ENCODE measurements at places on chromosomes 6 and 20.

DNA sequence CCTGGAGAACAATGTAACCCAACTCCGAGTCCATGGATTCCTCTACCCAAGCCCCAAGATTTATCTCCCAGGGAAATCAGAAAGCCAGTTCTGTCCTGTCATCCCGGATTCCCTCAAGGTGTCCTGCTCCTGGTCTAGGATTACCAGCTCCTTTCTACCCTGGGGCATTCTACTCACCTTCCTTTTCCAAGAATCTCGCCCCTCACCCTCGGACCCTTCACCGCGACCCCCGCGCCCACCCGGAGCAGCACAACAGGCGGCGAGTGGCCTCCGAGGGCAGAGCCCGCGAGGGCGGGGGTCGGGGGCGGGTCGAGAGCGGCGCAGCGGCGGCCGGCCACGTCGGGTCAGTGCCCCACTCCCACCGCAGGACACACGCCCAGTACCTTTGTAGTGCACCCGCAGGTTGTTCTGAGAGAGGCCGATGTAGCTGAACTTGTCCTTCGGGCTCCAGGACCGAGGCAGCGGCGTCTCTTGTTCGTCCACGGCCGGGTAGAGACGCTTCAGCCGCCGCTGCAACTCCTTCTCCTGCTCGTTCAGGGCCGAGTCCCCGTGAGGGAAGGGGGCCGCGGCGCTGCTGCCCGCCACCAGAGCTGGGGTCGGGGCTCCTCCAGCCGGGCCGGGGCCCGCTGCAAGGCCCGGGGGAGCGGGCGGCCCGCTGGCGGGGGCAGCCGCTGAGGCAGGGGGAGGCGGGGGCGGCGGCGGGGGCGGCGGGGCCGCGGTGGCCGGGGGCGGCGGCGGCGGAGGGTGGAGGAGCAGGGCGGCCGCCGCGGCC lies 897 bp downstream of the RANBP9 start:
- DNase-seq: no peak

DNA sequence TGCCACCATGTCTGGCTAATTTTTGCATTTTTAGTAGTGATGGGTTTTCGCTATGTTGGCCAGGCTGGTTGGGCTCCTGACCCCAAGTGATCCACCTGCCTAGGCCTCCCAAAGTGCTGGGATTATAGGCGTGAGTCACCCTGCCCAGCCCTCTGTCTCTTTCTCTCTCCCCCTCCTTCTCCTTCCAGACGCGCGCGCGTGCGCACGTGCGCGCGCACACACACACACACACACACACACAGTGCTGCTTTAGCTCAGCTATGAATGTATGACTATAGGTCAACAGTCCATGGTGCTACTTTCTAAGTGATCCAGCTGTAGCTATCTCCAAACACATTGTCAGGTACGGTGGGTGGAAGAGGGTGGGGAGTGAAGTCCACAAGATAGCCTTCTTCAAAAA lies 449.5 kb downstream of the PHF3 start:
- DNase-seq: no peak

DNA sequence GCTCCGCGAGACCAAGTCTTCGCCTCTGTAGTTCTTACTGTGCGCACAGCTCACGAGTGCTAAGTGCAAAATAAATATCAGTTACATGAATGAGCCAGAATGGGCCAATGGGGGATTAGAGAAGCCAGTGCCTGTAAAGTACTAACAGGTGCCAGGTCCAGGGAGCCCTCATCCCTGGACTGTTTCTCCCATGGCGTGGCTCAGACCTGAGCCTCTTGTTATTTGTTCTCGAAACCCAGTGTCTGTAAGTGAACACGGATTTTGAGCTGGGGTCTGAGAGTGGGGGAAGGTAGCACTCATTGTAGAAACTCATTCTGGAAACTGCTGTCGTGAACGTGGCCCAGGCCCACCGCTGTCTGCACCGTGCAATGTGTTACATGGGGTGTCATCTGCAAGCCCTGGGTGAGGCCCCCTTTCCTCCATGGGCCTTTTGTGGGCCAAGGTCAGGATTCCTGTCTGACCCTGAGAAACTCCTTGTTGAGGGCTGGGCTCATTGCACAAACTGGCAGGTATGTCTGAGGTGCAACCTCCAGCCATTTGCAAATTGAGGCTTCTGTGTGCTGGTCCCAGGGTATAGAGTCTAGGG lies 154.7 kb downstream of the SYCP2 start:
- DNase-seq: no peak

DNA sequence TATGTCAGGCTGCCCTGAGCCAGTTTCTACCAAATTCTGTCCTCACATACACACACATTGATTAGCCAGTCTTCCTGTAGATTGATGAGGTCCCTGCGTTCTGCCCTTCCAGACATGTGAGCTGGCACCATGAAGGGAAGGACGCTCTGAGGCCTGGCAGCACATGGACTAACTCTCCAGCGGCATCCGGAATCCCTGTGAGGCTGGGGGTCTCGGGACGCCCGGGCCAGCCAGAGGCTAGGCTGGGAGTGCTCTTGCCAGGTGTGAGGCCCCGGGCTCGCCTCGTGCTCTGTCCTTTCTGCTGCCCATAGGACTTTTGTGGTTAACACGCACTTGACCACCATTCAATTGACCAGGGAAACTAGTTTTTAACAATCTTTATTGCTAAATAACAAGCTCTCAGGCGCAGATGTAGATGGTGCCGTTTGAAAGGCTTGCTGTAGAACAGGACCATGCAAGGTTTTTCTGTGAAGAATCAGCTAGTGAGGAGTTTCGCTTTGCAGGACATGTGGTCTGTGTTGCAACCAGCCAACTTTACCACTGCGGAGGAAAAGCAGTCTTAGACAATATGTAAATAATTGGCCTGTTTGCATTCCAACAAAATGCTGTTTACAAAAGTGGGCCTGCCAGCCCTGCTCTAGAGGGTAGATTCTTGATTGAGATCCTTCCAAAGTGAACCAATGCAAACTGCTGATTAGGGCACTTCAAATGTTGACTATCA lies 29.3 kb downstream of the FOXF2 start:
- no peak for DNase-seq

- DNase-seq: no peak
These were observed 41.3 kb downstream of the IRAK1BP1 start for GRCh38 chr6:78908621-78909020.

DNA sequence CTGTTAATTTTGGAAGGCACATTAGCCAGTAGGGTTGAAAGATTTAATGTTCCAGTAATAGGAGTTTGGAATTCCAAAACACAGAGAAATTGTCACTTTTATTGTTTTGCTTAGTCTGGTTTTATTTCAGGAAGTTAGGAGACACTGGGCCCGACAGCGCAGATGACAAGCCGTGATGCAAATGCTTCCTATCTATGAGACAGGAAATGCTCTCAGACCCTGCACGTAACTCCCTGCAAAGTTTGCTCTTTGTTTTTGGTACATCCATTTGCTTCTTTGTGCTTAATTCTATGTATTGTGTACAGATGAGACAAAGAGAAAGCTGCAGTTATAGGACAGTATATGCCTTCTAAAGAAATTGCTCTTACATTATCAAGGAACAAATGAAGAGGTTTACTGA lies 201.6 kb upstream of the SGK1 start:
- DNase-seq: no peak

- DNase-seq: peak; percentile 88
These were observed at the start of gene IER3 for GRCh38 chr6:30744054-30744805. TSS of gene IER3 (minus strand) at chr6:30744547. CDS start at chr6:30744518, 29 bp downstream.

- DNase-seq: no peak
These were observed 50.4 kb downstream of the NOL4L start for GRCh38 chr20:32534661-32535240.

GRCh38 chr20:60586269-60587050 lies 628.2 kb downstream of the CDH26 start:
- no peak for DNase-seq

- DNase-seq: no peak
These were observed 664.9 kb upstream of the CITED2 start for GRCh38 chr6:140039364-140039763.

DNA sequence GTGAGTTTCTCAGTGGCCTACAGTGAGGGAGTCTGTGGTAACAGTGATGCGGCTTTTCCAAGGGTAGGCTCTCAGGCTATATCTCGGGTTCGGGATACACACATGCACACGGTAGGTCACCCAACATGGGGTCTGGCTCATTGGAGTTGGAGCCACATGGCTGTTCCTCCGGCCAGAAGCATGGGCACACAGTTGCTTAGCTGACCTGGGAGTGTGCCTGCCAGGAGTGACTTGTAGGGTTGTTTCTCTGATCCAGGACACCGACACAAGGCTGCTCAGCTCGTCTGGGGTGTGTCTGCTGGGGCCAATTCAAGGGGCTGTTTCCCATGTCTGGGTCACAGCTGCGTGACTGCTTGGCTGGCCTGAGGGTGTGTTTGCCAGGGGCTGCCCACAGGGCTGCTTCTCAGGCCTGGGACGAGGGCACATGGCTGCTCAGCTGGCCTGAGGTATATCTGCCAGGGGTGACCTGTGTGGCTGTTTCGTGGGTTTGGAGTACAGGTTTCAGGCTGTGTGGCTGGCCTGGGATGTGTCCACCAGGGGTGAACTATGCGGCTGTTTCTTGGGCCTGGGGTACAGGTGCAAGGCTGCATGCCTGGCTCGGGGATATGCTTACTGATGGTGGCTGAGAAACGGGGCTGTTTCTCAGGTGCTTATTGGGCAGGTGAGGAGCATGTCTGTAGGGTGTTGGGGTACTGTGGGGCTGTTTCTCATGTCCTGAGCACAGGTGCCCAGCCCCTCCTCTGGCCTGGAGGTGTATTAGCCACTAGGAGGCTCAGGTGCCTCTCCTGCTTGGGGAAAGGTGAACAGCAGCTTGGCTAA lies 15.2 kb downstream of the KIF25 start:
- no peak for DNase-seq

- DNase-seq: no peak
These were observed 16.2 kb downstream of the CST7 start for GRCh38 chr20:24965065-24965919.

GRCh38 chr6:30570263-30570662 lies 979 bp upstream of the ABCF1 start:
- no peak for DNase-seq

- DNase-seq: no peak
These were observed 171.4 kb upstream of the PRSS16 start for GRCh38 chr6:27076116-27076515.

DNA sequence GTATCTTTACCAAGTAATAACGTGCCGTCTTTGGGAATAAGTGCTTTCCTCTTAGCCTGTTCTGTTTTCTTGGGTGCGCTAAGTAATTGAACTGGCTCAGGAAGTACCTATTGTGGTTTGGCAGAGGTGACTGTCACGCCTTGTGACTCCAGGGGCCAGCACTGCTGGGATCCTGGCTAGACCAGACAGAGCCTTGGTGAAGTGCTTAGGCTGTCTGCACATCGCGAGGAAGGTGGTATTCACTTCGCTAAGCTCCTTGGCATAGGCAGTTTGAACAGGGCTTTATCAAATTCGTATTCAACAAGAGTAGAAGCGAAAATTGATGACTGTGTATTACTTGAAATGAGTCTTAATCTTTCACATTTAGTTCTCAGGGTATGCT lies 17.6 kb downstream of the PRDM1 start:
- no peak for DNase-seq

GRCh38 chr6:38509713-38510112 lies 130.0 kb downstream of the BTBD9 start:
- DNase-seq: no peak

DNA sequence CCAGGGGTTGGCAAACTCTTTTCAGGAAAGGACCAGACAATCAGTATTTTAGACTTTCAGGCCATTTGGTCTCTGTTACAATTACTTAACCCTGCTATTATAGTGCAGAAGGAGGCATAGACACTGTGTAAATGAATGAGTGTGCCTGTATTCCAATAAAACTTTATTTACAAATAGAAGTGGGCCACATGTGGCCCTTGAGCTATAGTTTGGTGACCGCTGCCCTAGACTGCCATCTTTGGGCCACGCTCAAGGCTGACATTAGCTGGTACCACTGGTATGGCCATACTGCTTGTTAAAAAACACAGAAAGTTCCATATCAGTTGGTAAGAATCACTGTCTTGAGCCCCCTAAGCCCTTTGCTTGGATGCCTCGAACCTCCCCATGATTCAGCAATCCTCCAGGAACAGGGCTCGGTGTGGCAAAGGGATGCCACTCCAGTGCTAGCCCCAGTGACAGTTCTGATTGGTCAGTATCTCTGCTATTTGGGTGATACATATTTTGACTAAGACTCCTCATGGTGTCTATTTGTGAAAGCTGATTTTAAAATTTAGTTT lies 23.3 kb upstream of the SNRNP48 start:
- no peak for DNase-seq

GRCh38 chr6:56915832-56916231 lies 39.1 kb upstream of the BEND6 start:
- DNase-seq: no peak

- DNase-seq: no peak
These were observed 3.8 kb downstream of the MEP1A start for GRCh38 chr6:46796848-46797580.

- DNase-seq: no peak
These were observed 96.8 kb downstream of the B3GAT2 start for GRCh38 chr6:70860045-70860444.

GRCh38 chr6:138597336-138597735 lies 98.0 kb upstream of the NHSL1 start:
- DNase-seq: no peak

DNA sequence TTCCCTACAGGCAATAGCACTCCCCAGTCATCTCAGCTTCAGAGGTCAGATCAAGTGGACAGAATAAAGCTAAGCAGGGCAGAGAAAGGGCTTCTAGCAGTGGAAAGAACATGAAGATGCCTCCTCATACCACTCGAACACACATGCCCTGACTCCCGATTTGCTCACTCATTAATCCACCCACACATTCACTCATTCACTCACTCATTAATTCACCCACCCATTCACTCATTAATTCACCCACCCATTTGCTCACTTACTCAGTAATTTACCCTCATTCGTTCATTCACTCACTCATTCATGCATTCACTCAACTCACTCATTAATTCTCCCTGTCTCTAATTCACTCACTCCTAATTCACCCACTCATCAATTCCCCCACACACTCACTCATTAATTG lies 43.9 kb downstream of the HNF4A start:
- DNase-seq: no peak

DNA sequence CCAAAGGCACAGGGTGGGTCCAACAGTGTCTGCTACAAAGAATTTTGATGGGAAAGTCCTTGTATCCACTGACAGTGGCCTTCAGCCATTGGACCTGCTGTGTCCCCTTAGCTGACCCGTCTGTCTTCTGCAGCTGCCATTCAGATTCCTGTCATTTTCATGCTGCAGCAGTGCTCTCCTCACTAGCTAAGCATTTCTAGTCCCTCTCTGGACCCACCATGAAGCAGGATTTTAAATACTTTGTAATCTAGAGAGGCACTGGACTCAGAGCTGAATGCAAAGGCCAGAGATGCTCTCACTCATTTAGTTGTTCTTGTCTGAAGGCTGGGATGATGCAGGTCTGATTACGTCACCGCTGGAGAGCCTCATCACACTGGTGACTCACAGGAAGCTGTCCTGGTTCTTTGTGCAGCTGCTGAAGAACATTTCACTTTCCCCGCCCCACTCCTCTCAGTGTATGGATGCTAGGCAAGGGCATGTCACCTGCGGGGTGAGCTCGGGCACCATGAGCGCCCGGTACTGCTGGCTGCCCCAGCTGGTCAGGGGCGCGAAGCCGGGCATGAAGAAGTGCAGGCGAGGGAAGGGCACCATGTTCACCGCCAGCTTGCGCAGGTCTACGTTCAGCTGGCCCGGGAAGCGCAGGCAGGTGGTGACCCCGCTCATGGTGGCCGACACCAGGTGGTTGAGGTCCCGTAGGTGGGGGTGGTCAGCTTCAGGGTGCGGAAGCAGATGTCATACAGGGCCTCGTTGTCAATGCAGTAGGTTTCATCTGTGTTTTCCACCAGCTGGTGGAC lies 19.4 kb upstream of the TUBB2A start:
- DNase-seq: peak; percentile 30

GRCh38 chr20:3745686-3746173 lies 13.2 kb downstream of the HSPA12B start:
- no peak for DNase-seq

- no peak for DNase-seq
These were observed 197.6 kb downstream of the HDGFL1 start for GRCh38 chr6:22766979-22767378.

Data from activated T-cell treated with anti-CD3 and anti-CD28 coated beads for 24 hours (primary cell).